Foreskin fibroblast (primary cell): ENCODE measurements at places on chromosomes 6 and 20.

DNA sequence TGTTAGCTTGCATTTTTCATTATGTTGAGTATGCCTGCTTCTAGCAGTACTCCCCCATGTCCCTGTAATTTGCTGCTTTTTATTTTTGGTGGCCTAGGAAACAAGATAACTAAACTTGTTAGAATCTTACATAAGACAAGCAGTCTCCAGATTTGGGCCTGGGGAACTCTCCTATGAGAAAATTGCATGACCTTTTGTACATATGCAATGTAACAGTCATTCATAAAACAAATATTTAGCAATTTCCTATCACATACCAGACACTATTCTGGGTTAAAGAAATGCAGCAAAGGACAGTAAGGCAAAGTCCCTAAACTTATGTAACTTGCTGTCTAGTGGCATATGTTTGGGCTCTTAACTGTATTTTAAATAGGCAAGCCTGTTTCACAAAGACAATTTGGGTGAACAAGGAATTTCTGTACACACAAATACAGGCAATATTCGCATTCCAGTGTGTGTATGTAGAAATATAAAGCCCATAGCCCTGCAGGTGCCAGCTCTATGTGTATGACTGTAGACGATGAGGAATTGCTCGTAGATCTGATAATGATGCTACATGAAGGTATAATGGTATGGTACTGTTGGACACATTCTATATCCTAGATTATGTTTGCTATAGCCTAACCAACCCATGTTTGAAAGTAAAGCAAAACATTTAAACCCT lies 305.2 kb upstream of the CITED2 start:
- peak; percentile 42 for DNase-seq

GRCh38 chr6:43639984-43640800 lies 4.6 kb downstream of the MAD2L1BP start:
- peak; percentile 49 for DNase-seq

- no peak for DNase-seq
These were observed 102.2 kb downstream of the SLC24A3 start for GRCh38 chr20:19314621-19315020.

GRCh38 chr6:119061215-119061614 lies 17.2 kb downstream of the FAM184A start:
- DNase-seq: no peak

GRCh38 chr6:166335378-166336302 lies 6.7 kb downstream of the SFT2D1 start:
- DNase-seq: no peak

DNA sequence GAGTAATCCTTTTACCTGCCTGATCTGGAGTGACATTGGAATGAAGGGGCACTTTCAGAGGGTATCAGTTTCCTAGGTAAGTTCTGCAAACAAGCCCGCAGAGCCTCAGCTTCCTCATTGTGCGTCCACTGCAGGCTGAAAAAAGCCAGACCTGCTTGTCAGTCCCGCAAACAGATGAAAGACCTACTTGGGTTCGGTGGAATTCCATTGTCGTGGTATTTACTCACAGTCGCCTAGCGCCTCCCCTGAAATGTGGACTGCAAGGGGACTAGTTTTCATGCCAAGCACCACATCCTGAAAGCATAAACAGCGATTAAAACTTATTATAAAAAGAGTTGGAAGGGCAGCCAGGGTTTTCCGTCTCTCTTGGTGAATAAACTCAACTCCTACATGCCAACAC lies 121.5 kb downstream of the PAX1 start:
- DNase-seq: no peak

GRCh38 chr20:32333181-32333987 lies 24.7 kb upstream of the ASXL1 start:
- DNase-seq: no peak

- no peak for DNase-seq
These were observed 196.5 kb upstream of the ZNF217 start for GRCh38 chr20:53789989-53790675.

DNA sequence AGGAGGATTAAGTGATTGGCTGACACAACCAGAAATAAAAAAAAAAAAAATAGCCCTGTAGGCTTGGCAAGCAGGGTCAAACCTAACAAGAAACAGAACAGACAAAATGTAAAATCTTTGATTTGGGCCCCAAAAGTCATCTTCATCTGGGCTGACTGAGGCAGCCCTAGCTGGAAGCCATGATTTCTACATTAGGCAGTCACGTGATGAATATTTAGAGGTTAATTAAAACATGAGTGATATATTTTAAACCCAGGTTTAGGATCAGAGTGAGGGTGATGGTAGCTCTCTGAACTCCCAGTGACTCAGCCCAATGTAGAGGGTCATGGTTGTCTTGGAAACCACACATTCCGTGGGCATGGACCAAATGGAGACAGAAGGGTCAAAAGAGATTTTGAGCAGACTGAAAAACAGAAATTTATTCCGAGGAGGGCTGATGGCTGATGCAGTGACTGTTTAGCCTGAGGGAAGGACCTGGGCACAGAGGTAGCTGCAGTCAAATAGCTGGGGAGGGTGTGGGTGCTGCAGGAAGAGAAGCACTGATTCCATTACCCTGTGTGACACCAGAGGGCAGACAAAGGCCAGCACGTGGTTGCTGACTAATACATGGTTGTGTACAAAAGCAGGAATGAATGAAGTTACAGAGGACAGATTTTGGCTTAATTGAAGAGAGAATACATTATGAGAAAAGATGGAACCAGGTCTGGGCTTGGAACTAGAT lies 573.1 kb upstream of the CHD6 start:
- DNase-seq: no peak

DNA sequence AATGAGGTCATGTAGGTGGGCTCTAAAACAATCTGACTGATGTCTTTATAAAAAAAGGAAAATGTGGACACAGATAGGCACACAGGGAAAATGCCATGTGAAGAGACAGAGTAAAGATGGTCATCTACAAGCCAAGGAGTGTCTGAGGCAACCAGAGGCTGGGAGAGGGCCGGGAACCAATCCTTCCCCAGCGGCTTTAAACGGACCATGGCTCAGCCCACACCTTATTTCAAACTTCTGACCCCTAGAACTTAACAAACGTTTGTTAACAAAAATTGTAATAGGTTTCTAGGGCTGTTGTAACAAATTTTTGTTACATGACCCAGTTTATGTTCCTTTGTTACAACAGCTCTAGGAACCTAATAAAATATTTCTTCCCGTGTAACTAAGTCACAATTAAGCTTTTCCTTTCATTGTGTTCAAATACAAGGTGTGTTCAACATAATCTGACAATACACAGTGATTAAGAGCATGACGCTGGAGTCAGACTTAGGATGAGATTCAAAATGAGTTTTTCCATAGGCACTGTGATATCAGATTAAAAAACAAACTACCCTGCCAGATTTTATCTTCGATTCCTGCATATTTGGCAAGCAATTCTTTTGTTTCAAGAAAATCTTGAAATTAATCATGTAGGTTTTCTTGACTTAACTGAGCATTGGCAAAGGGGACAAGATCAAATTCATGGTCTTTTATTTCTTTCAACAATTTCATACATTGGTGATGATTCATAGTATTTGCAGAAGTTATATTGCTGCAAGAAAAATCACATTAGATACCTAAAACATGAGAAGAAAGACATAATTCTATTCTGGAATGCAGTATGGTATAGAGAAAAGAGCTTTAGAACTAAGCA lies 169.5 kb upstream of the RIPOR2 start:
- no peak for DNase-seq
